ENCODE measurements at places on chromosomes 2 and 18. TPM values are rescaled to one million over a fixed set of nuclear protein-coding genes. Genes with fewer than 3 reads are reported as not detected.

The REG3G gene
- total RNA-seq = not detected

The VIT gene
- total RNA-seq = 10.0 TPM

The CTNNA2 gene
- total RNA-seq = not detected

The CASP8 gene
- total RNA-seq = 26.6 TPM

The ATOH8 gene
- total RNA-seq = 29.5 TPM

The ZFAND2B gene
- 26.7 TPM for total RNA-seq

The SELENOI gene
- 11.0 TPM for total RNA-seq

The DYNAP gene
- total RNA-seq = not detected

The GNAL gene
- total RNA-seq = 0.69 TPM

The ACTR2 gene
- 90.6 TPM for total RNA-seq

The DAW1 gene
- total RNA-seq = 0.16 TPM

The SLC38A11 gene
- total RNA-seq = 0.09 TPM

The MYO5B gene
- total RNA-seq = 0.17 TPM

The DSC3 gene
- 0.09 TPM for total RNA-seq

The MRPL19 gene
- 22.4 TPM for total RNA-seq

The CRYGD gene
- total RNA-seq = not detected

The SKOR2 gene
- not detected for total RNA-seq

The DUSP2 gene
- total RNA-seq = 0.94 TPM

The MAB21L4 gene
- total RNA-seq = not detected

The SPHKAP gene
- 0.09 TPM for total RNA-seq

The CFC1 gene
- total RNA-seq = not detected

The ERFE gene
- total RNA-seq = 1.3 TPM

The CDK15 gene
- total RNA-seq = 5.8 TPM

The UPP2 gene
- not detected for total RNA-seq

The NPC1 gene
- 23.7 TPM for total RNA-seq

The GALNT14 gene
- total RNA-seq = 0.17 TPM

The CDH20 gene
- not detected for total RNA-seq

The FBLN7 gene
- 0.47 TPM for total RNA-seq

The RAB10 gene
- 186 TPM for total RNA-seq

The G6PC2 gene
- not detected for total RNA-seq

The SLC9A4 gene
- not detected for total RNA-seq

The C2orf72 gene
- not detected for total RNA-seq

The CIDEA gene
- 0.63 TPM for total RNA-seq

The TRAPPC8 gene
- total RNA-seq = 38.8 TPM

The TSGA10 gene
- total RNA-seq = 3.3 TPM

The VIL1 gene
- total RNA-seq = not detected

The CYRIA gene
- 1.7 TPM for total RNA-seq

The RNF125 gene
- 1.0 TPM for total RNA-seq

The GRHL1 gene
- 0.52 TPM for total RNA-seq

The WNT10A gene
- not detected for total RNA-seq

All from bronchial smooth muscle cell (primary cell).